ENCODE measurements at places on chromosomes 7 and 10. TPM values are rescaled to one million over a fixed set of nuclear protein-coding genes. Genes with fewer than 3 reads are reported as not detected.

DNA sequence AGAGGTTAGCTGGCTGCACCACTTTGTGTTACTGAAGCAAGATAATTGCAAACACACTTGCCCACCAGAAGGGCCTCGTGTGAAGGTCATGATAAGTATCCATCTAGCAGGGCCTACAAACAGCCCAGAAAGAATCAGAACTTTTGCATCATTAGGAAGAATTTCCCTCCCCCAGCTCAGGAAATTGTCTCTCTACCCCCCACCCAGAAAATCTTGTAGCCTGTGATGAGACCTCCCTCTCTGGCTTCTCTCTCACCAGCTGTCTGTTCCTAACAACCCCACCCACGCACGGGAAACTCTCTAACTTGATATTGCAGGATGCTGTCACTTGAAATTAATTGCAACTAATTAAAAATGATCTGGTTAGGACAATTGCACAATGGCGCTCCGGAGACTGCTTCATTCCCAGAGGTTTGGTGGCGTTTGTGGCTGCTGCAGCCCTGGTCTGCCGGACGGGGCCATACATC, 34.5 kb downstream of the ZNF503 start:
- no peak for DNase-seq

DNA sequence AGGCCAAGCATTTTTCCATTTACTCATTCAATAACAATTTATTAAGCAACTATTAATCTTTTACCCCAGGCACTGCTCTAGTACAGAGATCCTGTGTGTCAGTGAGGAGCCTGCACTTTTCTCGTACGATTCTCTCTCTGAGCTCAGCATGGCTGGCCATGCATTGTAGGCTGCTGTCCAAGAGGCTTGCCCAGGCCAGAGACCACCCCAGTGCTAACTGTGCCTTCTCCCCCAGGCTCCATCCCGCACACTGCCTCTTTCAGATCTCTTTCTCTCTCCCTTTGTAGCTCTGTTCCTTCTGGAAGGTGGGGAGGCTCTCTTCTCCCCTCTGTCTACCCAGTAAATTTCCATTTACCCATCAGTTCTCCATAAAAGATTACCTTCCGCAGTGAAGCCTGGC, 101.0 kb upstream of the IKZF1 start:
- DNase-seq = no peak

GRCh38 chr7:1979591-1980560, 252.9 kb downstream of the MAD1L1 start:
- no peak for DNase-seq

- no peak for DNase-seq
Measured at GRCh38 chr7:37455081-37455480, 6.4 kb upstream of the ELMO1 start.

DNA sequence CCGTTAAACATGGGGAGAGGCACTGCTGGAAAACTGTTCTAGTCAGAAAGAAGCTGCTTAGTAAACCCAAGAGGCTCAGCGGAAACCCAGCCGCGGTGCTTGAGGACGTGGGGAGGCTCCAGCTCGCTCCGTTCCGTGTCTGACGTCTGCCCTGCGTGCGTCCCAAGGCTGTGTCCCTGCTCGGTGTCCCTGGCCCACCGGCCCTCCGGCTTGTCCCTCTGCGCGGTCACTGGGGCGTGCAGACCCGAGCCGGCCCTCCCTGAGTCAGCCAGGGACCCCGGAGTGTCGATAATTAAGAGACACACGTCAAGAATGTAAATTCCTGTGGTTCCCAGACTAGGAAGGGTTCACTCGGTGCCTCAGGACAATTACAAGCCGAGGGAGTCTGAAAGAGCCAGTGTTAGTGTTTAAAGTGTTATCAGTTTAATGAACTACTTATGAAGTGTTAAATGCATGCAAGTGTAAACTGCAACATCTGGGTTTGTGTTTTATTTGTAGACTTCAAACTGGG, 98.9 kb downstream of the WDR11 start:
- peak; percentile 9 for DNase-seq

GRCh38 chr10:119377958-119378736, 164.4 kb downstream of the RGS10 start:
- DNase-seq = no peak

- no peak for DNase-seq
Measured at GRCh38 chr7:18860221-18860620, 257.2 kb downstream of the TWIST1 start.

GRCh38 chr10:31437959-31438358, 118.9 kb downstream of the ZEB1 start:
- DNase-seq = no peak

CALHM3 gene
- not detected for total RNA-seq

AGR3 gene
- not detected for total RNA-seq

CHCHD3 gene
- total RNA-seq = 75.7 TPM

All from epithelial cell of proximal tubule (primary cell).